Left forelimb (tissue), 1 donor: ENCODE measurements at places on chromosomes 16 and 17.

- no peak for DNase-seq
These were observed 157.5 kb upstream of the MON1B start for GRCh38 chr16:77033516-77033915.

GRCh38 chr17:41772218-41772585 lies 14.3 kb downstream of the JUP start:
- DNase-seq: no peak

DNA sequence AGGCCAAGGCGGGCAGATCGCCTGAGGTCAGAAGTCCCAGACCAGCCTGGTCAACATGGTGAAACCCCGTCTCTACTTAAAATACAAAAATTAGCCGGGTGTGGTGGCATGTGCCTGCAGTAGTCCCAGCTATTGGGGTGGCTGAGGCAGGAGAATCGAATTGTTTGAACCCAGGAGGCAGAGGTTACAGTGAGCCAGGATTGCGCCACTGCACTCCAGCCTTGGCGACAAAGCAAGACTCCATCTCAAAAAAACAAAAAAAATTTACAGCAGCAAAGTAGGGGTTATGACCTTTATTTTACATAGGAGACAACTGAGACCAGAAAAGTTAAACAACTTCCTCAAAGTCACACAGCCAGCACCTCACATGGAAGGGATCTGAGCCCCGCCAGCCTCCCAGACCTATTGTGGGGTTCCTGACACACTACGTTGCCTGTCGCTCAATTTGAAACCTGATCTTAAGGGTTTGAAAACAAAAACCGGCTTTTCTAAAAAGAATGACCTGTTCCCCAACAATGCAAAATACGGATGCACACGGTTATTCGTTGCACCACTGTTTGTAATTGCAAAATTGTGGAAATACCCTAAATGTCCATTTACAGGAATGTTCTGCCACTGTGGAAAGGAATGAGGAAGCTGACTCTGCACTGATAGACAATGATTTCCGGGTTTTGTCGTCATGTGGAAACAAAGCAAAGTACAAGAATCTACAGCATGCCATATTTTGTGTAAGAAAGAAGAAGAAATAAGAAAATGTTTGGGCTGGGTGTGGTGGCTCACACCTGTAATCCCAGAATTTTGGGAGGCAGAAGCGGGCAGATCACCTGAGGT lies 77.2 kb downstream of the CNGB1 start:
- no peak for DNase-seq

- DNase-seq: no peak
These were observed 1.9 kb upstream of the GGA2 start for GRCh38 chr16:23512168-23512695.

GRCh38 chr17:80621997-80622357 lies 77.3 kb downstream of the RPTOR start:
- DNase-seq: no peak

DNA sequence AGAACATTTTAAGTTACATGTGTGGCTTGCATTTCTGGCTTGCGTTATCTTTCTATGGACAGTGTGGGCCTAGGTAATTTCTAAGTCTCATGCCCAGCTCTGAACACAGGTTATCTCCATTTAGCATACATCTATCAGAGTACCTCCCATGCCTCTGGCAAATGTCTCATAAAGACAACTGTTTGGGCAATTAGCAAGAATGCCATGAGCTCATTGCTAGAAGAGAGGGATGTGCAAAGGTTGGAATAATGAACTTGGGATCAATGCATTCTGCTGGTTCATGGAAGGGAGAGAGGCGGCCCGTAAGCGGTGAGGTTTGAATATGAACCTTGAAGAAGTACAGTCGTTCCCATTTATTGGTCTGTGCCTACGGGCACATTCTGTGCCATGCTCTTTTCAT lies 14.4 kb downstream of the SYT17 start:
- DNase-seq: no peak

DNA sequence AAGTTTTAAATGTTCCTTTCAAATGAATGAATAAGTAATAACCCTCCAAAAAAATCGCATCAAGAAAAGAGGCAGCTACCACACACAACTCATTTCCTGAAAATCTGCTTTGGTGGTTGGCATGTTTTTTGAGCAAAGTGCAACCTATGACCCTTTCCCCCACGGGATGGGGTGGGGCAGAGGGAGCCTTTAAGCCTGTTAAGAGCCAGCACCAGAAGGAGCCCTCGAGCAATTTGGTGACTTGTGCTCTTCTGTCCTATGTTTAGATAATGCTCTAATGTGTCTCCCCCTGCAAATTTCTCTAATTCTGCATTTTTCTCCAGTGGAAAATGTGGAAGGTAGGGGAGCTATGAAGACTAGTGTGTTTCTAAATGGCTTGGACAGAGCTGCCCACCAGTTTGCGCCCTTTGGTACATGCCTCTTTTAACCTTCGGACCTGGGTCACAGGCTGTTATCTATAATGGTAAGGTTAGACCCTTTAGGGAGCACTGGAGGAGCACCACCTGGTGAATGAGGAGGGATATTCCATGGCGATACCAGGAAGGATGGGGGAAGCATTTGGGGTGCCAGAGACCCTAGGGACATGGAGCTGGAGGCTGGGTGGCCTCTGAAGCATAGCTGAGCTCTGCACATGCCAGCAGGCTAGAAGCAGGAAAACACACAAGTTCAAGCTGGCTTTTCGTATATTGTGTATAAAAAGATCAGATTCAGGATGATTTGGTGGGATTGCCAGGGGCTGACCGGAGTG lies 1.6 kb downstream of the PYCARD start:
- DNase-seq: no peak

DNA sequence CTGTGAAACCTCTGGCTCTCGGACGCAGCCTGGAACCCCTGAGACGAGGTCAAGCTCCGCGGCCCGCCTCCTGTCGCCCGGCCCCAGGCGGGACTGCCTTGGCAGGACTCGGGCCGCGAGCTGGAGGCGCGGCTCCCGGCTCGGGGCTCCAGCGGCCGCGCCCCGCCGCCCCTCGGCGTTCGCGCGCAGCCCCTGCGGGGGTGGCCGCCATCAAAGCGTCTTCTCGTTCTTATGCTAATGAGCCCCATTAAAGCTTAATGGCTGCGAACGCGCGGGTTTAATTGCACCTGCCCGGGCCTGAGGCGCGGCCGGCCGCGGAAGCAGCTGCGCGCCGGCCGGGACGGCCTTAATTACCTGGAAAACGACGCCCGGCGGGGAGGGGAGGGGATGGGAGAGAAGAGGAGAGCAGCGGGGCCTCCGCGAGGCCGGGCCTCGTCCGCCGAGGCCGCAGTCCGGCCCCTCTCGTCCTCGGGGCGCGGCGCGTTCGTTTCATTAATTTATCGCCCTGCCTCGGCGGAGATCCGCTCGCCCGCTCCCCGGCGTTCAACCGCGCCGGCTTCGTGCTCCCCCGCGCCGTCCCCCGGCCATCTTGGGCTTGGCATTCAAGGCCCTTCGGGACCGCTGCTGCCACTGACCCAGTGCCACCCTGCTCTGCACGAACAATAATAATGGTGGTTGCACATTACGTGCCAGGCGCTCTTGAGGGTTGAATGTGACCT lies 19.2 kb downstream of the RAI1 start:
- DNase-seq: no peak

- DNase-seq: no peak
These were observed 34.1 kb upstream of the WWOX start for GRCh38 chr16:78065319-78065718.

- DNase-seq: no peak
These were observed 14.1 kb downstream of the PRMT7 start for GRCh38 chr16:68324780-68325357.

- DNase-seq: no peak
These were observed 37.9 kb upstream of the ADCY7 start for GRCh38 chr16:50228364-50228868.

DNA sequence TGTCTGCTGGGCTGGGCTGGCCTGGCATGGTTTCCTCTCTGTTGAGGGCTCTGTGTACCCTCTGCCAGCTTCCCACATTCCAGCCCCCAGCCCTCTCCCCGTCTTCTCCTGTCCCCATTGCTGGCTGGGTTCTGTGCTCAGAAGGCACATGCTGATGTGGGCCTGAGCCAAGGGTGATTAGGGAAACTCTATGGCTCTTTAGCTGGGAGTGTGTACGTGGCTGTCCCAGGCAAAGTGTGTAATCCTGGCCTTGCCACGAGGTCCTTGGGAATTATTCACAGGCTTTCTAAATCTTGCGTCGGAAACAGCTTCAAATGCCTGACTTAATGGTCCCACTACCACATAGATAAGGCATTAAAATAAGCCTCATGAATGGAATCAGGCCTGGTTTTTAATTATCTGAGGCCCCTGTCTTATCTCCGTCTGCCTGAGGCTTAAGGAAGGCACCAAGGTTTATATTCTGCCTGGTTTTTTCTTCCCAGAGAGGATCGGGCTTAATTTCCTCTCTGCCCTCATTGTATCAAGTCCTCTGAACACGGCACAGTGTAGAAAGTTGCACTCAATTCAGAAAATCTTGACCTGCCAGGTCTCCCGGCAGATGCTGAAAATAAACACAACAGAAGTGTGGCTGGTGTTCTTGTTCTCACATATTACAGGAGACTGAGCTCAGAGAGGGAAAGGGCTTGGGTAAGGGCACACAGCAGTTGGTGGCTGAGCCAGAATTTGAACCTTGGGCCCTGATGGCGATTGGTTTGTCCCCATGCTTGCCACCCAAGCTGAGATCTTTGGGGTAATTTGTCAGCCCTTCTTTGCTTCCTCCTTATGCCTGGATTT lies 52.9 kb upstream of the LGALS9 start:
- DNase-seq: no peak

DNA sequence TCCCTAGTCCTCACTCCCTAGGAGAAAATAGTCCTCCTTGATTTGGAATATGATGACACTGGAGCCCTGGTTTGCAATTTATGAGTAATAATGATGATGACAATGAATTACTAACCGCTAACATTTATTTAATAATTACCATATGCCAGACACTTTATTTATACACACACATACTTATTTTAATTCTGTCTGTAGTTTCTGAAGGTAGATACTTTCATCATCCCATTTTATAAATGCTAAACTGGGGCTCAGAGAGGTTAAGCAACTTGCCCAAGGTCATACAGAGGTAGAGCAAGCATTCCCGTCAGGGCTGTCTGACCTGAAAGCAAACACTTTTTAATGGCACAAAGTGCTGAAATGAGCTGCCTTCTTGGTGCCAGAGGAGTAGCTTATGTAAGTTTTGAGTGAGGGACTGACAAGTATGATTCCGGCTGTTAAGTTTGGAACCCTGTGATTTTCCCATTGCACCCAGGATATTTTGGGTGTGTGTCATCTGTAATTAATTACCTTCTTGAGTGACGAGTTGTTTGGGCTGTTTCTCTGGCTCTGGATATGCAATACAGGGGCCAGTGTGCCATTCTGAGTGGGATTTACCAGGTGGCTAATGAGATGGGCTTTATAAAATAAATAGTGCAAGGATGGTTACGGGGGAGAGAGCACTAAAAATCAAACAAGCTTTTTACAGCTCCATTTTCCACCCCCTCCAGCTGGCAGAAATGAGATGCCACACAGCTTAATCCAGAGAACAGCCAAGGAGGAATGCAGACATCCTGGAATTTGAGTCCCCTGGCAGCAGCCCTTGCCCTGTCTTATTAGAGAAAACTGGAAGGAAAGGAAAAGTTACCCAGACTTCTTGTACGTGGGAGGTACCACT lies 211.8 kb downstream of the SNX29 start:
- DNase-seq: no peak

GRCh38 chr16:49776085-49776595 lies 79.8 kb downstream of the ZNF423 start:
- DNase-seq: no peak

- DNase-seq: no peak
These were observed 10.4 kb upstream of the RUNDC3A start for GRCh38 chr17:44297975-44298374.

DNA sequence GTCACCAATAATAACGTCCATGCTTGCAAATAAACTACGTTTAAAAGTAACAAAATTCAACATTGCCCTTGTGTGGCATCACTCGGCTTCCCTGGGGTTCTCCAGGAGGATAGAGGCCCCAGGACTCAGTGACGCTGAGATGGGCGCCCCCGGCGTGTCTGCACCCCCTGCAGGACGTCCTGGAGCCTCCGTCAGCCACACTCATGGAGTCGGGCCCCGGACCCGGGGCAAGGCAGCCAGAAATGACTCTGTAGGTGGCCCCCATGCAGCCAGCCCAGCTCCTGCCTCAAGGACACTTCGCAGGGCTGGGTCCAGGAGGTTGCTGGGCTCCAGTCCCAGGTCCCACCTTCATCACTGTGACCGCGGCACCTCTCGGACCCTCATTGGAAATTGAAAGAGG lies 16.6 kb upstream of the ACSF3 start:
- no peak for DNase-seq

DNA sequence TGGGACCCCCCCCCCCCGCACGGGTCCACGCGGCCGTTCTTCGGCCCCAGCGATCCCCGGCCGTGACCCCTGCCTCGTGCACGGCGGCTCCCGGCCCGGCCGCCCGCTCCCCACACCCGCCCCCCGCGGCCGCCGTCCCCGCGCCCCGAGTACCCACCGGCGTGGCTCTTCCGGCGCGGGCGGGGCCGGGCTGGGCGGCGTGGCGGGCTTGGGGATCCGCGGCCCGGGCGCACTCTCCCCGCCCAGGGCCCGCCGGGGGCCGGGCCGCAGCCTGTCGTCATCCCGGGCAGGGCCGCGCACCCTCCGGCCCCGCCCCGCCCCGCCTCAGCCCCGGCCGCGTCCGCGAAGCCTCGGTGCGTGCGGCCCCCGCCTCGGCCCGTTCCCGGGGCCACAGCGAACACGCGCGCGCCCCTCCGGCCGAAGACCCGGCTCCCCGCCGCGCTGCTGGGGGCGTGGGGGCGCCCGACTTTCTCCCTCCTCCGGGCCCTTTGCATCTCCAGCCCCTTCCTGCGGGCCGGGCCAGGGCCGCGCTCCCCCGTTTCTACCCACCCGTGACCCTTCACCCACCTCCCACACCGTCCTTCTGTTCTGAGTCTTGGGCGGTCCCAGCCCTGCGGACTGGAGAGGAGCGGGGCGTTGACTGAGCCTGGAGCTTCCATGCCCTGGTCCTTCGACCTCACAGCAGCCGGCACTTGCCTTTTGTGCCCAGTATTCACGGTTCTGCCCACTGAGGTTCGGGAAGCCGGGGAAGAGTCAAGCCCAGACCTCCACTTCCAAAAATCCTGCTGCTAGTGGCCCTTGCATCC lies 840 bp downstream of the MYO1C start:
- DNase-seq: no peak

- no peak for DNase-seq
These were observed 1109.5 kb upstream of the EEF2KMT start for GRCh38 chr16:6207124-6207523.

GRCh38 chr17:66865151-66865550 lies 30.2 kb downstream of the CACNG5 start:
- DNase-seq: no peak

DNA sequence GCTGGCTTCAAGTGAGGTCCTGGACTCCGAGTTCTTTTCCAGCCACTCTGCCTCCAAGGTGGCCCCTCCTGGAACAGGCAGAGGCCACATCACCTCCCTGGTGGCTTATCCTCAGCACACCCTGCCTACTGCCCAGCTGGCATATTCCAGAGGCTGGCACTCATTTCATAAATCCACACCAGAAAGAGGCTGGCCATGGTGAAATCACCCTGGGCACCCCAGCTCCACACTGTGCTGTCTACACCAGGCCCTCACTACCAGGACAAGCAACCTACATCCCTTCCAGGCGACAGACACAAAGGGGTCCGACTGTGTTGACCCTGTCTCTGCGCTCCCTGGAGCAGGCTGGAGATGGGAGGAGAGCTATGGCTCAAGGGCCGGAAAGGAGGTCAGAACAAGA lies 100.2 kb downstream of the C16orf78 start:
- peak; percentile 45 for DNase-seq
